ENCODE measurements at places on chromosomes 2 and 18.

DNA sequence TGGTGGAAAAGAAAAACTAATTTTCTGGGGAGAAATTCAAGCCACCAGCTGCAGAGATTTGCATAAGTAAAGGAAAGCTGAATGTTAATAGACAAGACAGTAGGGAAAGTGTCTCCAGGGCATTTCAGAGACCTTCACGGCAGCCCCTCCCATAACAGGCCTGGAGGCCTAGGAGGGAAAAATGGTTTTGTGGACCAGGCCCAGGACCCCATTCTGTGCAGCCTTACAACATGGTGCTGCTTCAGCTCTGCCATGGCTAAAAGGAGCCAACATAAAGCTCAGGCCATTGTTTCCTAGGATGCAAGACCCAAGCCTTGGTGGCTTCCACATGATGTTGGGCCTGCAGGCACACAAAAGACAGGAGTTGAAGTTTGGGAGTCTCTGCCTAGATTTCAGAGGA, 697.1 kb downstream of the SOCS6 start:
- no peak for DNase-seq

GRCh38 chr2:211879323-211879722, 659.3 kb downstream of the ERBB4 start:
- DNase-seq = no peak

- DNase-seq = no peak
Observed at GRCh38 chr2:98731894-98732349, 990 bp upstream of the MGAT4A start.

- DNase-seq = no peak
Observed at GRCh38 chr2:65016789-65017188, 27.6 kb downstream of the SLC1A4 start.

All from CD4-positive, CD25-positive, alpha-beta regulatory T cell (primary cell).